ENCODE measurements at places on chromosomes 12 and 14.
A peak's percentile ranks its signal among the peaks of the same experiment; 100 is the strongest.

- DNase-seq: no peak
These were observed 22.1 kb upstream of the BDKRB2 start for GRCh38 chr14:96182546-96182945.

DNA sequence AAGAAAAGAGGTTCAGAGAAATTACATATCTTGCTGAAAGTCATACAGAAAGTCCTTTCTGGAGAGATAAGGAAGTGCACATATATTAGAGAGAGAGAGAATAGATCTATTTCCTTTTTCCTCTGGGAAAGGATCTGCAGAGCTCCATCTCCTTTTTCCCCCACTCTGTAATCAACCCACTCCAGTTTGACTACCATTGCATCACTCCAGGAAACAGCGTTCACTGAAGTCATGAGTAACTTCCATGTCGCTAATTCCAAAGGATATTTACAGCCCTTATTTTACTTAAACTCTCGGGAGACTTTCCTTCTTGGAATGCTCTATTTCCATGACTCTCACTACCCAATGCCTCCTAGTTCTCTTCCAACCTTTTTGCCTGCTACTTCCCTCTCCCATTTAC lies 72.5 kb upstream of the PARP11 start:
- DNase-seq: no peak

DNA sequence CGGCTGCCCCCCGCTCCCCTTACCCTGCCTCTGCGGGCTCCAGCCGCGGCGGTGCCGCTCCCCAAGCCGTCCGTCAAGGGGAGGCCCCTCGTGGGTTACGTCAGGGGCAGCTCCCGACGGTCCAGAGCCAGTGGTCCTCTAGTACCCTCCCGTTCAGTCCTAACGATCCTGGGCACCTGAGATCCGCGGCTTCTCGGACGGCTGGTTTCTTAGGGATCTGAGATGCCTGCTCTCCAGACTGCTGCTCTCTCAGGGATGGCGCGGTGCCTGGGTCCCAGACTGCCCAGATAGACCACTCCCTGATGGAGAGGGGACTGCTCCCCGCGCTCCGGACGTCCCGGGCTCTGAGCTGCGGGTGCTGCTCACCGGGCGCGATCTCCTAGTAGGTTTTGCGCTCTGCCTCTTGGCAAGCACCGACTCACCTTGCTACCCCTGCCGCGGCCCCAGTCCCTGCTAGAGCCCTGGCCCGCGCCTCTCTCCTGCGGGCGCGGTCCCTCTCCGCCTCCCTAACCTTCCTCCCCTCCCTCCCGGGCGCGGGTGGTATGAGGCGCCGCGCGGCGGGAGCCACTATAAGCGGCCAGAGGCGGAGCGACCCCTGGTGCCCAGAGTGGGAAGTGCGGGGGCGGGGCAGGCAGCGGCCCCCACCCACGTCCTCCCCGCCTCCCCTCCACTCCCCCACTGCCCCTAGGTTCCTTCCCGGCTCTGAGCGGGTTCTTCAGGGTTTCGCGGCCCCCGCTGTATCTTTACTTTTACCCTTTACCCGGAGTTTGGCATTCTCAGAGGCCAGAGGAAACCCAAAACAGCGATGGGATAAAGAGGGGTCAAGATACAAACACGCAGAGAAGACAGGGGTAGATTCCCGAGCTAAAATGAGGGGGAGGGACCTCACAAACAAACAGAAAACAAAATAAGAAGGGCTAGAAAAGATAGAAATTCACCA lies at the start of gene C1QL4:
TSS of gene C1QL4 (minus strand) at position 544 of the 940 bp plus-strand sequence. CDS start 711 bp downstream, outside the sequence.
- peak; percentile 91 for DNase-seq

GRCh38 chr12:4268329-4269181 lies 5.0 kb upstream of the CCND2 start:
- DNase-seq: no peak

DNA sequence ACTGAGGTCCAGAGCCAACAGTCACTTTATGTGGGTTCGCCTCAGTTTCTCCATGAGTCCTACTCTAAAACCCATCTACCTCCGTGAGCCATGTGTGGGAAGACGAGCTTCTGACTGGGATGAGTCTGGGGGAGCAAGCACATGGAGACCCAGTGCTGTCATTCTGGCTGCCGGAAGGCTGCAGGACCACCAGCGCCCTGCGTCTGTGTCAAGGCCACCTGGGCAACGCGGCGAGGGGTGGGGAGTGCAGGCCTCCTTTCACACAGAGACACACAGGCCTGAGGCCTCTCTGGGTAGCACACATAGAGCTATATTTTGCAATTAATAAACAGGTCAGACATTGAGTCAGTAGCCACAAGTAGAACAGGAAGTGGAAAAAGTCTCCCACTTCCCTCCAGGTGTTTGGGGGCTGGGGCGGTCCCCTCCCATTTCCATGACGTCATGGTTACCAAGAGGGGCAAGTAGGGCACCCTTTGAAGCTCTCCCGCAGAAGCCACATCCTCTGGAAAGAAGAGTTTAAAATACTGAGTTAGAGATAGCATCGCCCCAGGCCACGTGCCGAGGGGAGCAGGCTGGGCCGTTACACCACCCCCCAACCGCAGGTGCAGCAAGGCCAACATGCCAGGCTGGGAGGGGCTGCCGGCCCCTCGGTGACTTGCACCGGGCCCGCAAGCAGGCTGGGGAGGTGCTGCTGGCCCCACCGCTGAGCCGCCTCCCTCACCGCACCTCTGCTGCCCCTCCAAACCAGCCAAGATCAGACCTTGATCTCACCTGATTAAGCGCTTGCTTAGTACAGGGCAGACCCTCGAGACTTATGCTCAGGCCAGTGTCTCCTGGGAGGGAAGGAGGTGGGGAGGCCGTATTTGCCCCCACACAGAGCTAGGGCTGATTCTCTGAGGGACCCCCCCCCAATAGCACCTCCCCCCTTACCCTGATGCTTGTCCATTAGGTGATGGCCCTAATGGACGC lies 32.7 kb downstream of the DAD1 start:
- DNase-seq: peak; percentile 96

Data from stimulated activated CD4-positive, alpha-beta T cell treated with anti-CD3 and anti-CD28 coated beads, Interleukin-1b, Interleukin-23, amount 100 ng/mL, for 1 hour (primary cell).